ENCODE measurements at places on chromosomes 1 and 21. TPM values are rescaled to one million over a fixed set of nuclear protein-coding genes. Genes with fewer than 3 reads are reported as not detected.

DNA sequence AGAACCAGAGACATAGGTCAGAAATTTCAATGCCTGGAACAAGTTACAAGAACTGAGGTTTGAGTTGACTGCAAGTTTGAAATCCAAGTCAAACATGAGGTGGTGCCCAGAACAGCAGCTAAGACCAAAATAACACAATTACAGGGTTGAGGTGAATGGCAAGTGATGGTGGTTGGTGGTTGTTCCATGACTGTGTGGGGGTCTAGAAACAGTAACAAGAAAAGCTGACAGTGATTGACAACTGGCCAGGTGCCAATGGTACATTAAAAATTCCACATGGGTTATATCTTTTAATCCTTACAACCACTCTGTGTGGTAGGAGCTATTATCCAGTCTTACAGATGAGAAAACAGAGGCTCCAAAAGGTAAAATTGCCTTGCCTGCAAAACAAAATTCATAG lies 32.0 kb downstream of the RIMS3 start:
- no peak for DNase-seq
- H3K4me1 ChIP-seq, result no peaks in the 10 kb centered on the region
- no peak overlapping the region for H3K27ac ChIP-seq
- H3K27me3 ChIP-seq, result no peaks in the 10 kb centered on the region

DNA sequence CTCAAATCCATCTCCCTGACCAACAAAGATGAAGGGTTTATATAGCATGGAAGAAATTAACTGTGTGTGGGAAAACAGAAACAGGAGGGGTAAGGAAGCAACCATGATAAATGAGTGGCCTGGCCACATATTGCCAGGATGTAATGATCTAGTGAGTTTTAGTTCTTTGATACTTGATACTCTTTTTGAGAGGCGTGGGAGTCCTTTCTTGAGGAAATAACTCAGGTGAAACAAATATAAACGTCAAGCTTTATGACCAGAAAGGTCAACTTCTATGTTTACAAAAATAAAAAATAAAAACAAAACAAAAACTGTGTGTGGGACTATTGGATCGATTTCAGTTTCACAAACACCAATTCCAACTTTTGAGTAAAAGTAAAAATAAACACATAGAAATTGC lies 860.8 kb upstream of the B3GALT2 start:
- no peaks in the 10 kb centered on the region for H3K36me3 ChIP-seq
- H3K4me1 ChIP-seq, result no peaks in the 10 kb centered on the region
- no peak overlapping the region for H3K4me3 ChIP-seq
- H3K27me3 ChIP-seq, result no peaks in the 10 kb centered on the region
- DNase-seq, result no peak

GRCh38 chr1:234720709-234721441 lies 110.9 kb upstream of the IRF2BP2 start:
- H3K4me3 ChIP-seq, result no peak overlapping the region
- no peak for DNase-seq
- H3K27ac ChIP-seq, result no peak overlapping the region
- no peaks in the 10 kb centered on the region for H3K36me3 ChIP-seq

PGLYRP4 gene
- not detected for total RNA-seq

ATP1A4 gene
- total RNA-seq, result 0.17 TPM

CFH gene
- not detected for total RNA-seq

HSD11B1 gene
- total RNA-seq, result not detected
